Right lobe of liver (tissue), 6 donors: ENCODE measurements at places on chromosomes 1 and 21. TPM values are rescaled to one million over a fixed set of nuclear protein-coding genes. Genes with fewer than 3 reads are reported as not detected.

B3GALNT2 gene
- 15.5 TPM for total RNA-seq

BACE2 gene
- 5.0 TPM for total RNA-seq

ANKRD45 gene
- total RNA-seq: not detected

C1orf56 gene
- 5.7 TPM for total RNA-seq

GCLM gene
- total RNA-seq: 19.9 TPM

ANGPTL7 gene
- not detected for total RNA-seq

INSRR gene
- total RNA-seq: not detected

BCL2L15 gene
- total RNA-seq: 0.13 TPM

FAM229A gene
- 1.3 TPM for total RNA-seq

LAPTM5 gene
- total RNA-seq: 81.0 TPM

FMO4 gene
- total RNA-seq: 17.2 TPM

NSUN4 gene
- total RNA-seq: 13.0 TPM

HSD3B2 gene
- total RNA-seq: not detected

PLOD1 gene
- 98.8 TPM for total RNA-seq

DNAJC28 gene
- 2.7 TPM for total RNA-seq

OR2T29 gene
- not detected for total RNA-seq

PM20D1 gene
- 0.15 TPM for total RNA-seq

CAMK1G gene
- 0.80 TPM for total RNA-seq

KLHDC7A gene
- 7.2 TPM for total RNA-seq

CFHR2 gene
- 317 TPM for total RNA-seq

TTF2 gene
- 3.8 TPM for total RNA-seq

HYI gene
- total RNA-seq: 41.0 TPM
